ENCODE measurements at places on chromosomes 12 and 14.

- no peak for DNase-seq
These were observed 39.8 kb upstream of the NUAK1 start for GRCh38 chr12:106178562-106178961.

GRCh38 chr14:64919618-64920017 lies 5.4 kb downstream of the CHURC1 start:
- DNase-seq = no peak

DNA sequence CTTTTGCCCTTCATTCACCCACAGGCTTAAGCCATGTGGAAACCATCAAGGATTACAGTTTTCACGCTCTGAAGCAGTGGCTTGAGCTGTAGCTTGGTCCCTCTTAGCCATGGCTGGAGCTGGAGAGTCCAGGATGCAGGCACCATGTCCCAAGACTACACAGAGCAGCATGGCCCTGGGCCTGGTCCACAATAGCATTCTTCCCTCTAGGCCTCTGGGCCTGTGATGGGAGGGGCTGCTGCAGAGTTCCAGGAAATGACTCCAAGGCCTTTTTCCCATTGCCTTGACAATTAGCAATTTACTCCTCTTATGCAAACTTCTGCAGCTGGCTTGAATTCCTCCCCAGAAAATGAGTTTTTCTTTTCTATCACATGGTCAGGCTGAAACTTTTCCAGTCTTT lies 211.3 kb downstream of the RERGL start:
- DNase-seq = no peak

DNA sequence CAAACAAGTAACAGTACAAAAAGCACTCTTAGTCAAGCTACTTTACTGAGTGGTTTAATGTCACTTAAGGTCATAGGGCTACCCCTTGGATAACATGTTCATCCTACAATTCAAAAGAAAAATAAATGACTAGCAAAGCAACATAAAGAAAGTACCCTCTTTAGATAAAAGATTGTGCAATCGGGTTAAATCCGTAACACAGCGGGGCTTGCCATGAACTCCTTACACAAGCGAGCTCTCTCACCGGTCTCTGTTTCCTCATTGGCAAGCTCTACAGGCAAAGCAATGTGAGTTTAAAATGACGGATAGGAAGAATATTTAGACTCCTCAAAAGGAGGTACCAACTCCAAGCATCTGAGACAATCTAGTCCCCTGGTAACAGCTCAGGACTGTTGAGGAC lies 140.6 kb downstream of the EGLN3 start:
- DNase-seq = no peak

- no peak for DNase-seq
These were observed 47.8 kb downstream of the CCDC88C start for GRCh38 chr14:91369628-91370445.

DNA sequence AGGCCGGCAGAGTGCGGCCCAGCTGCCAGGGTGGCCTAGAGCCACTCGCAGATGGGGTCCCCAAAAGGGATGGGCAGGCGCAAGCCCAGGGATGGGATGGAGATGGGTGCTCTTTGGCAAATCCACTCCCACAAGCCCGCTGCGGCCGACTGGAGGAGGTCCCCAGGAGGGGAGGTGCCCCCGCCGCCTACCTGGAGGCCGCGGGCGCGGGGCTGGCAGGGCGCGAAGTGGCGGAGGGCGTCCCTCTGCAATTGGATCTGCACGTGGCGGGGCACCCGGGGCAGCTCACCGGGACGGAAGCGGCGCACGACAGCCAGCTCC lies 730 bp downstream of the PPP1R3E start:
- no peak for DNase-seq

Measured in fibroblast of skin of left quadriceps (primary cell).